ENCODE measurements at places on chromosomes 2 and 18.

GRCh38 chr2:240478346-240479110 is 43.1 kb downstream of the GPC1 start:
- no peak for DNase-seq

DNA sequence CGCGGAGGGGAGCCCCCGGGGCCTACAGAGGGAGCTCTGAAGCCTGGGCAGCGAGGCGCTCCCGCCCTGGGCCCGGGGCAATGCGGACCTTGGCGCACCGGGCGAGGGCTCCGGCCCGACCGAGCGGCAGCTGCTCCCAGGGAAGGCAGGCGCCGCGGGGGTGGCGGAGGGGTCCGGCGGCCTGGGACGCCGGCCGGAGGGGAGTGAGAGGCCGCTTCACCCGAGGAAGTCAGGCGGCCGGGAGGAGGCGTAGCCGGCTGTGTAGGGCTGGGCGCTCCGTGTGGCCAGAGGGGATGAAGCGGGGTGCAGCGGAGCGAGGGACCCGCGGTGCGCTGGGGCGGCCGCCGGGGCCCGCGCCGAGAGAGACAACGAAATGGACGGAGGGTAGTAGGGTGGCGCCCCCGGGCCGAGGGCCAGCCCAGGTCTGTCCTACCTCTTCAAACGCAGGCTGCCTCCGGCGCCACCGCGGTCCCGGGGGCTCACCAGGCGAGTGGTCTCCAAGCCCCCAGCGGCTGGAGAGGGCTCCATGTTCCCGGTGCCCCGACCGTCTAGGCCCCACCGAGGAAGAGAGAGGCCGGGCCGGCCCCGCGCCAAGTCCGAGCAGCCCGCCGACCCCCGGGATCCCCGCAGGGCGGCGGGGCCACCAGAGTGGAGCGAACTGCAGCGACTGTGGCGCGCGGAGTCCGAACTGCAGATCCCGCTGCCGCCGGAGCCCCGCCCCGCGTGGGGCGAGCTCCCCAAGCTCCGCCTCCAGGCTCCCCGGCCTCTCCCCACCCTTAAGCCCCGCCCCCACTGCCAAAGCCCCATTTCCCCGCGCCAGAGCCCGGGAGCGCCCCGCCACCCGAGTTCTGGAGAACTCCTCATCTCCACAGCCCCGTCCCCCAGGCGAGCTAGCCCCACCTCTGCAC is at the start of gene SLC30A3:
TSS of gene SLC30A3 (minus strand) at position 669 of the 908 bp plus-strand sequence. CDS start at position 528, 141 bp downstream.
- peak; percentile 18 for DNase-seq

GRCh38 chr2:125471963-125472362 is 1184.0 kb upstream of the GYPC start:
- no peak for DNase-seq

GRCh38 chr2:30446602-30447148 is 371 bp upstream of the LCLAT1 start:
- no peak for DNase-seq
